ENCODE measurements at places on chromosomes 3 and 15. TPM values are rescaled to one million over a fixed set of nuclear protein-coding genes. Genes with fewer than 3 reads are reported as not detected.
A peak's percentile ranks its signal among the peaks of the same experiment; 100 is the strongest.

- peak overlapping the region; percentile 34 for H3K27ac ChIP-seq
- no peak for DNase-seq
- H3K36me3 ChIP-seq, result no peaks in the 10 kb centered on the region
- peaks cover 5% of the 10 kb centered on the region for H3K4me1 ChIP-seq
Measured at GRCh38 chr3:141076036-141076773, 25.1 kb downstream of the SPSB4 start.

DNA sequence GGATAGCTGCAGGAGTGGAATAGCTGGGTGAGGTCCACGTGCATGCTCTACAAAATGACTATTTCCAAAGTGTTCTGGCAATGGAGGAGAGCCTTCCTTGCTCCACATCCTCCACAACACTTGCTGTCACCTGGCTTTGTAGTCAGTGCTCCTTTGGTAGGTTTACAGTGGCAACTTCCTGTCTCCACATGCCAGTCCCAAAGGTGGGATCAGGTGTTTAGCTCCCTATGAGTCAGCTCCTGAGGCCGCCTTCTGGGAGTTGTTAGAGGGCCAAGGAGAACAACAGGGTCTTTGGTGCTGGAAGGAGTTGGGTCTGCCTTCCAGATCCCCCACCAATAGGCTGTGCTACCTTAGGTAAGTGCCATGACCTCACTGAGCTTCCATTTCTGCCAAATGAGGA is 15.3 kb upstream of the LIMD1 start:
- no peak for DNase-seq
- no peak overlapping the region for H3K4me3 ChIP-seq
- peaks cover 7% of the 10 kb centered on the region for H3K4me1 ChIP-seq
- no peaks in the 10 kb centered on the region for H3K27me3 ChIP-seq
- no peaks in the 10 kb centered on the region for H3K36me3 ChIP-seq
- H3K27ac ChIP-seq, result no peak overlapping the region

DNA sequence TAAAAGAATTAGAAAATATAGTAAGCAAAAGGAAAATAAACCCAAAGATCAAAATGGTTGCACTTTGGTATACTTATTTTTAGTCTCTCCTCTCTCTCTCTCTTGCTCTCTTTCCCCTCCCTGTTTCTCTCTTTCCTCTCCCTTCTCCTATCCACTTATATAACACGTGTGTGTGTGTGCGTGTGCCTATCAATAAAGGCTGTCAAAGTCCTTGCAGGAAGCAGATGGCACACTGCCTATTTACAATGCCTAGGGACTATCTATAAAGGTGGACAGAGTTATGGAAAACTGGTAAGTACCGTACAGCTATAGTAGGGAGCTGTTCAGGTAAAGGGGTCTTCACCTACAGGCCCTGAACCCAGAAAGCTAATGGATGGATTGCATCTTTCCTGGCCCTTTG is 161.6 kb downstream of the SQOR start:
- H3K27ac ChIP-seq, result no peak overlapping the region
- no peak for DNase-seq
- no peak overlapping the region for H3K4me3 ChIP-seq

- no peak for DNase-seq
- H3K27ac ChIP-seq, result no peak overlapping the region
- H3K4me3 ChIP-seq, result no peak overlapping the region
- H3K27me3 ChIP-seq, result no peaks in the 10 kb centered on the region
Measured at GRCh38 chr3:196996454-196997265, 28.0 kb upstream of the PIGZ start.

GRCh38 chr3:126548556-126549466 is 9.9 kb downstream of the C3orf22 start:
- no peaks in the 10 kb centered on the region for H3K36me3 ChIP-seq
- H3K4me3 ChIP-seq, result no peak overlapping the region
- H3K27ac ChIP-seq, result no peak overlapping the region

GRCh38 chr15:90603893-90604292 is 74.2 kb downstream of the CRTC3 start:
- no peak overlapping the region for H3K27ac ChIP-seq
- H3K4me1 ChIP-seq, result peaks cover 6% of the 10 kb centered on the region
- no peaks in the 10 kb centered on the region for H3K36me3 ChIP-seq
- DNase-seq, result no peak

GRCh38 chr3:117346901-117347300 is 637.3 kb downstream of the TUSC7 start:
- no peaks in the 10 kb centered on the region for H3K4me1 ChIP-seq
- no peaks in the 10 kb centered on the region for H3K27me3 ChIP-seq
- no peak overlapping the region for H3K4me3 ChIP-seq
- no peaks in the 10 kb centered on the region for H3K36me3 ChIP-seq
- H3K27ac ChIP-seq, result no peak overlapping the region

DNA sequence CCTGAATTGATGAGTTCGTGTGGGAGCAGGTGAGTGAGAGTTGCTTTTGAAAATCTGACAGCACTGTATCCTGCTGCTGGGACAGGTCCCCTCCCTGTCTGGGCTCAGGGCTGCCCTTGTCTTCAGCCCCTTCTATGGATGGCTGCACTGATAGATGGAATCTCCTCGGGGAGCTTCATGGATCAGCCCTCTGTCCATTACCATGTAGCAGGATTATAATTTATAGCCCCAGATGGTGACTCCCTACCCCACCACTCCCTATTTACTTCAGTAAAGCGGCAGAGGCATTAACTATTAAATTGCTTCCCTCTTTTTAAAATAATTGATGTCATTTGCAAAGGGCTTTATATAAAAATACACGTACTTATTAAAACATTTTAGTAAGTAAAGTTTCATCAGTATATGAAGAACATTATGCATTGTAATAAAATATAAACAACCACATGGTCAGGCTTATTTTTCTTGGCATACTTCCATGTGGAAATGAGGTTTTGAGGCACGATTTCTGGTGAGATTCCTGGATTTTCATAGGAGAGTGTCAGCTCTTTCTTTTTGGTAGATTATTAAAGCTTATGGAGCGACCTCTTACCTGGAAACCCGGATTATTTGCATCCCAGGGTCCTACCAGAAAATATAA is 38.5 kb downstream of the MAP3K13 start:
- DNase-seq, result no peak
- peaks cover 4% of the 10 kb centered on the region for H3K4me1 ChIP-seq
- H3K27ac ChIP-seq, result no peak overlapping the region
- no peaks in the 10 kb centered on the region for H3K27me3 ChIP-seq
- H3K36me3 ChIP-seq, result no peaks in the 10 kb centered on the region

GRCh38 chr3:60898321-60898720 is 352.9 kb downstream of the FHIT start:
- no peaks in the 10 kb centered on the region for H3K27me3 ChIP-seq
- H3K27ac ChIP-seq, result no peak overlapping the region
- no peaks in the 10 kb centered on the region for H3K36me3 ChIP-seq
- DNase-seq, result no peak
- peaks cover 2% of the 10 kb centered on the region for H3K4me1 ChIP-seq
- H3K4me3 ChIP-seq, result no peak overlapping the region

GRCh38 chr3:157463816-157464215 is 27.2 kb downstream of the PTX3 start:
- H3K27ac ChIP-seq, result no peak overlapping the region
- no peak overlapping the region for H3K4me3 ChIP-seq
- no peak for DNase-seq
- H3K36me3 ChIP-seq, result no peaks in the 10 kb centered on the region

DNA sequence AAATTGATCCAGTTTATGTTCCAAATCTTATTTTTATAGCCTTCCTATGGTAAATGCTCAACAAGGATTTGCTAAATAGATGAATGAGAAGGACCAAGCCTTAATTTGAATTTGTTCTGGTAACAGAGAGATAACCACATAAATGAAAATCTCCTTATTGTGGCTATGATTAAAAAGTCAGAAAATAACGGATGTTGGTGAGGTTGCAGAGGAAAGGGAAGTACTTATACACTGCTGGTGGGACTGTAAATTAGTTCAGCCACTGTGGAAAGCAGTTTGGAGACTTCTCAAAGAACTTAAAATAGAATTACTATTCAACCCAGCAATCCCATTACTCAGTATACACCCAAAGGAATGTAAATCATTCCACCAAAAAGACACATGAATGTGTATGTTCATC is 26.2 kb downstream of the AAGAB start:
- peaks cover 3% of the 10 kb centered on the region for H3K4me1 ChIP-seq
- no peak for DNase-seq
- H3K27me3 ChIP-seq, result no peaks in the 10 kb centered on the region
- H3K27ac ChIP-seq, result no peak overlapping the region
- H3K36me3 ChIP-seq, result no peaks in the 10 kb centered on the region

DNA sequence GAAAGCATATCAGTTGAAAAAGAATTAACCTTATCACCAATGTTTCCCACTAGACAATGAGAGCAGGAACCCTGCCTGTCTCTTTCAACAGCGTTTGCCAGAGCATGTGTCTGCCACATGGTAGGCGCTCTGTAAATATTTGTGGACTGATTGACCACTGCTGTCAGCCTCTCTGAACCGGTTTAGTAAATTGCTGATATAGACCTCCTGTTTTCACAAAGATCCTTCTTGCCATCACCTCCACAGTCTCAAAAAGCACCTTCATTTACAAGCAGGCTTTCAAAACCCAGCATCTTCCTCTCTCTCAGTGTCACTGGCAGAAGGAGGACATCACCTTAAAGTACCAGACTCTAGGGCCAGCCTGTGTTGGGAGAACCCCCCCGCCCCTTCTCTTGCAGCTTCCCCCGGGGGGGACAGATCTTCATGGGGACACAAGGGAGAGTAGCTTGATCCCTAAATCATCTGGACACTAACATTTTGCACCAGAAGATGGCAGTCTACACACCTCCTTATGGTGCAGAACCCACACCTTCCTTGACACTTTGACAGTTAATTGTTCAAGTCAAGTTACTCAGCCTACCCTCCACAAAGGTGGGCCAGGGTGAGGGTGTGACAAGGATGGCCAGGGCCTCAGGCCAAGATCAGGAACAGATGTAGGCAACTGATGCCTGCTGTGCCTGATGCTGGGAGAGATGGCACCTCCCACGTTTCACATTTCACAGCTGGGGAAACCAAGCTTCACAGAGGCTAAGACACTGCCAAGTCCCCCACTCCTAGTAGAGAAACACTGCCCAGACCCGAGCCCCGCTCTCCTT is 37.8 kb upstream of the USP3 start:
- H3K4me3 ChIP-seq, result no peak overlapping the region
- H3K27ac ChIP-seq, result no peak overlapping the region
- H3K4me1 ChIP-seq, result no peaks in the 10 kb centered on the region
- DNase-seq, result no peak

DNA sequence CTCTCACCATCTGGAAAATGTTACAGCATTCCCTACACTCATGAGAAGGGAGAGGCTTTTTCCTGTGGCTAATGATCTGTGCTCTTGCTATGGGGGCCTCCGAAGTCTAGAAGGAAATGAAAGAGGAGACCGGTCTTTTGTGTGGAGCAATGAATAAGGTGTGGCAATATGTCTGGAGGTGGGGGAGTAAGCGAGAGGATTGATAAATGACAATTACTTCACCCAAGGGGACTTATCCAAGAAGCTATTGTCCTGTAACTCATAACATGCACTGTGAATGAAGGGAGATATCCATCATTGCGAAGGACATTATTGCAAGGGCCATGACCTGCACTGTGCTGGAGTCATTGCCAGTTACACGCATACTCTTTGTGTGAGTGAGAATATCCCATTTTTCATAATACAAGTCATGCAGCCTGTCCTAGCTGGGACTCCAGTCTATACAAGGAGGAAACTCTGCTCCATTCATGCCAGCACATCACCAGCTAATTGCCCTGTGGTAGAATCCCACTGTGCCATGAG is 37.7 kb upstream of the SYNPR start:
- H3K27me3 ChIP-seq, result no peaks in the 10 kb centered on the region
- no peaks in the 10 kb centered on the region for H3K36me3 ChIP-seq
- no peak overlapping the region for H3K27ac ChIP-seq
- DNase-seq, result no peak
- no peak overlapping the region for H3K4me3 ChIP-seq

DNA sequence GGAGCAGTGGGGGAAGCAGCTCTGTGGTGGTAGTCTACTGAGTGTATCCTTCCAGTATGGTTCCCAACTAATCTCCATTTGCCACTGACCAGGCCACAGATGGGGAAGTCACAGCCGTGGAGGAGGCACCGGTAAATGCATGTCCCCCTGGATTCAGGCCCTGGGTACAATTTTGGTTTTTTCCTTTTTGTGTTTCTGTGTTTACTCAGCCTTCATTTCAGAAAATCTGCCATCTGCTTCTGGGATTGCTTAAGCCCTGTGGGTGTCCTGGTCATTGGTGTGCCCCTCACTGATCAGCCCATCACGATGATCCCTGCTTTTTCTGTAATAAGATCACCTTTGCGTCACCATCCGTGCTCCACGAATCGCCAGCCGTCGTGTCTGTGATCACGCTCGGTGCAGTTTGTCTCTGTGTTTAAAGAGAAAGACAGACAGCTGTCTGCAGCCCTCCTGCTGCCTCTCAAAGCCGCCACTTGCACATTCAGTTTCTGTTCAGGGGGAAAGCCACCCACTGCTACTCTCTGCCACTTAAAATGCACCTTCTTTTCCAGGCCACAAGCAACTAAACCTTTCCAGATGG is 68.9 kb downstream of the DNASE1L3 start:
- H3K4me3 ChIP-seq, result no peak overlapping the region
- H3K4me1 ChIP-seq, result no peaks in the 10 kb centered on the region
- H3K27ac ChIP-seq, result no peak overlapping the region

- H3K4me1 ChIP-seq, result no peaks in the 10 kb centered on the region
- no peak for DNase-seq
- no peak overlapping the region for H3K27ac ChIP-seq
- H3K36me3 ChIP-seq, result no peaks in the 10 kb centered on the region
- no peaks in the 10 kb centered on the region for H3K27me3 ChIP-seq
Measured at GRCh38 chr3:3109407-3110298, 521 bp downstream of the IL5RA start.

DNA sequence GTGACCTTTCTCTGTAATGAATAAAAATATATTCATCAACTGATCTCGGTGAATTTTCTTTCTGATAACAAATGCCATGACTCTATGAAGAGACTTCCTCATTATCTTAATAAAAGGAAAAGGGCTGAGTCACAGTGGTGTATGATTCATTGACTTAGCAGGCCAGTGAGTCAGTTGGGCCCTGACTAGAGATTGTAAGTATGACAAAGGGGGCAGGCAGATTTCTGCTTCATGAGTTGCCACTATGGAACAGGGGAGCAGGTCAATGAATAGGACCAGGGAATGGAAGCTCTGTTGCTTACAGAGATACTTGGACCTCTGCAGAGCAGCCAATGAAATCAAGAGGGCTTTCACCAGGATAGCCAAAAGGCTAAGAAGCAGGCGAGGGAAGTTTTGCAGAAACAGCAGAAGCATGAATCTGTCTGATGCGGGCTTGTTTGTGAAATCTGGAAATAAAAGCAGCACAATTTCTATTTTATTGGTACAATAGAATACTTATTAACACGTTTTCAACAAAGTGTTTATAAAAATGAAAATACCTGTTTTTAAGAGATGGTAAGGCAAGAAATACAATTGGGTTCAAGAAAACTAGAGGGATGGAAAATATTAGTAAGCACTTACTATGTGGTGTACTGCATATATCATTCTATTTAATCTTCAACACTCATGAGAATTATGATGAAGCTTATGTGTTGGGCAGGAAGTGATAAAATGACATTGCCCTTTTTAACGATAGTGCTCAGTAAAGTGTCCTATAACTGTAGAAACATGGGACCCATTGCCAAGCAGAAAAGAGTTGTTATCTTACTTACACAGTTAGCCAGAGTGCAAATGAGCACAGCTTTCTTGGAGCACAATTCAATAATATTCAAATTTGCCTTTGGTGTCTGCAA is 169.8 kb upstream of the MYRIP start:
- no peak overlapping the region for H3K4me3 ChIP-seq
- no peaks in the 10 kb centered on the region for H3K36me3 ChIP-seq
- H3K4me1 ChIP-seq, result no peaks in the 10 kb centered on the region
- DNase-seq, result no peak

The HCLS1 gene
- total RNA-seq, result 11.4 TPM

The XYLB gene
- total RNA-seq, result 5.9 TPM

The COL6A5 gene
- total RNA-seq, result not detected

The GPR87 gene
- total RNA-seq, result not detected

The TGFBR2 gene
- total RNA-seq, result 58.9 TPM

The INSYN1 gene
- 43.7 TPM for total RNA-seq
